AML-193 (cell line): ENCODE measurements at places on chromosomes 12 and 14.
A peak's percentile ranks its signal among the peaks of the same experiment; 100 is the strongest.

- peak; percentile 67 for DNase-seq
Measured at GRCh38 chr12:54958048-54958658, 26.4 kb downstream of the TESPA1 start.

DNA sequence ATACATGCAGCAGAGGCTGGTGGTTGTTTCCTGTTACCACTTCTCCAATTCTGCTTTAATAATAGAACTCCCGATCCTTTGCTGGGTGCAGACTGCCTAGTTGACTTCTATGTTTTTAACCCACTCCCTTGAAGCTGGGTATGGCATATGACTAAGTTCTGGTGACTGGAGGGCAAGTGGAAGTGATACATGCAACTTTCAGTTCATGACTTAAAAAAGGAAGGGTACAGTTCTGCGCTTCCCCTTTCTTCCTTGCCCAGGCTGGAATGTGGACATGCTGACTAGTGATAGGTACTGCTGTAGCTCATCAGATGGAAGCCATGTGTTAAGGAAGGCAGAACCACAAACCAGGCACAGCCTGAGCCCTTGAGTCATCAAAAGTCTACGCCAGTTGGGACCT, 2.4 kb upstream of the A2M start:
- peak; percentile 92 for DNase-seq

DNA sequence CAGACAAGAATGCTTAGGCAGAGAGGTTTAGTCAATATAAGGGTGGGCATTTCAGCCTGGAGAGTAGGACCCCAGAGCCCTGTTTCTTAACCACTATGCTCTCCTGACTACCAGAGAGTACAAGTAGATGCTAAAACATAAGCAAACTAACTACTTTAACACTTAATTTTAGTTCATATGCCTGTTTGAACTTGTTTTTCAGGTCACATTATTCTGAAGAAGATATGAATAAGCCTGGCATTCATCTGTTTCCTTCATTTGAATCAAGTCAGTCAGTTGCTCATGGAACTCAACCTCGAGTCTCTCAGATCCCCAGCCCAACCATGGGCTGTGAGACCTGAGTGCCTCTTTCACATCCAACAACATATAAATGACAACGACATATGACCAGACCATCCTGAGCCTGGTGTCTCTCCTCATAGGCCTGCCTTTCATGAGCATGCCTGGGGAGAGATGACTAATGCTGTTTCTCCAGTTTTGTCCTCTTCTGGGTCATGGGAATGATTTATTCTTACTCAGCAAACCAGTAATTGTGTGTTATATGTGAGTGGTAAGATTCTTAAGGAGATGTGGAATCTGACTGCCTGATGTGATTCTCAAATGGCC, 251.1 kb upstream of the BTG1 start:
- no peak for DNase-seq

GRCh38 chr12:6065131-6065862, 59.2 kb downstream of the VWF start:
- DNase-seq, result no peak

- DNase-seq, result no peak
Measured at GRCh38 chr14:22007363-22007762, 333.7 kb upstream of the OR4E1 start.

GRCh38 chr14:54555651-54556050, 11.3 kb upstream of the SAMD4A start:
- no peak for DNase-seq

GRCh38 chr14:31717294-31718085, 156.3 kb downstream of the NUBPL start:
- no peak for DNase-seq

GRCh38 chr12:106039242-106039641, 99.5 kb downstream of the NUAK1 start:
- no peak for DNase-seq
